CD8-positive, alpha-beta memory T cell (primary cell): ENCODE measurements at places on chromosomes 4 and X. TPM values are rescaled to one million over a fixed set of nuclear protein-coding genes. Genes with fewer than 3 reads are reported as not detected.

GRCh38 chr4:147965056-147965455, 233.2 kb downstream of the ARHGAP10 start:
- DNase-seq = no peak

Gene RTL9
- not detected for total RNA-seq

- DNase-seq = no peak
Measured at GRCh38 chr4:184156163-184156920, 61.3 kb downstream of the ENPP6 start.

DNA sequence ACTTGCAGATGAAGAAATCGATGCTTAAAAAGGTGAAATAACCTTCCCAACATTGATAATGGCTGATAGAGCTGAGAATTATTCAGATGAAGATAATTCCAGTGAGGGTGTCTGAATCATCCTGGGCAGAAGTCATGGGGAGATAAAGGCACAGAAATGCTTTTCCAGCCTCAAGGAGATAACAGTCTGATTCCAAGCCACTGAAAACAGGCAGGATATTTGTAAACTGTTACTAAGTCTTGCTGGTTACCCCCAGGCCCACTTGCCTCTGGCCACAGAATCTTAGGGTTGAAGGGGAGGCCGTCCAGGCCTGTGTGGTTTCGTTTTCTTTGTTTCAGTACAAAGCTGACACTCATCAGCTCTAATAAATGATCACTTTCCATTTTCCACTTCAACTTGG, 158.5 kb downstream of the SH3KBP1 start:
- DNase-seq = no peak
